ENCODE measurements at places on chromosomes 4 and X. TPM values are rescaled to one million over a fixed set of nuclear protein-coding genes. Genes with fewer than 3 reads are reported as not detected.

- ATAC-seq: no peak
Observed at GRCh38 chr4:159723341-159724048, 620.6 kb downstream of the RAPGEF2 start.

DNA sequence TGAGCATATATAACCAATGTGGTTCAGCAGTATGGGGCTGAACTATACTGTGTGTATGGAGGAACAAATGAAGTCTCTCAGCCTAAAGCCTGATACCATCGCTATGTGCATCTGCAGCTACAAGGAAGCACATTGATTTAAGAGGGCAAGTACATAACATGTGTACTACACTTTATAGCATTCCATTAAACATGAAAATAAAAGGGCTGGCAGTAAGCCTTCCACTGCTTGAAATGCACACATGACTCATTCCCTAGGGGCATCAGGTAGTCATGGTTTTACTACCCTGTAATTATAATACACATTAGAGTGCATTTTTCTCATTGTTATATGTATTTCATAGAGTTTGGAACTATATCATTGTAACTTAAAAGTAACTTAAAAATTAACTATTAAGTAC lies 51.2 kb downstream of the SMARCA1 start:
- no peak for ATAC-seq

DNA sequence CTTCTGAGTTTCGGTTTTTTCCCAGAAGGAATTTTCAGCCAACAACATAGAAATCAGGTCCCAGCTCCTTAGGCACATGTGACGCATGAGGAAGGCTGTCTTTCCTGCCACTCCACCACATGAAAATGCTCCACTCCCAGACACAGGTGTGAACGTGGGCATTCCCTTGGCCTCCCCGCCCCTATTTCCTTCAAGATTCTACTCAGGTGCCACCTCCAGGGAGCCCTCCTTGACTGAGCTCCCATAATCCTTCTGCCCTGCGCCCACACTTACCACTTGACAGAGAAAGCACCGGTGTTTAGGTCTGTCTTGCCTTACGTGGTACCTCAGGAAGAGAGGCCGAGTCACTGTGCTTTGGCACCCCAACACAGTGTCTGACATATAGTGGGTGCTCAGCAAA lies 44.4 kb upstream of the CENPU start:
- ATAC-seq: no peak

MAGEA1 gene
- total RNA-seq: not detected

- peak; percentile 58 for ATAC-seq
Observed at GRCh38 chr4:55549888-55550287, 3.2 kb upstream of the CLOCK start.

DNA sequence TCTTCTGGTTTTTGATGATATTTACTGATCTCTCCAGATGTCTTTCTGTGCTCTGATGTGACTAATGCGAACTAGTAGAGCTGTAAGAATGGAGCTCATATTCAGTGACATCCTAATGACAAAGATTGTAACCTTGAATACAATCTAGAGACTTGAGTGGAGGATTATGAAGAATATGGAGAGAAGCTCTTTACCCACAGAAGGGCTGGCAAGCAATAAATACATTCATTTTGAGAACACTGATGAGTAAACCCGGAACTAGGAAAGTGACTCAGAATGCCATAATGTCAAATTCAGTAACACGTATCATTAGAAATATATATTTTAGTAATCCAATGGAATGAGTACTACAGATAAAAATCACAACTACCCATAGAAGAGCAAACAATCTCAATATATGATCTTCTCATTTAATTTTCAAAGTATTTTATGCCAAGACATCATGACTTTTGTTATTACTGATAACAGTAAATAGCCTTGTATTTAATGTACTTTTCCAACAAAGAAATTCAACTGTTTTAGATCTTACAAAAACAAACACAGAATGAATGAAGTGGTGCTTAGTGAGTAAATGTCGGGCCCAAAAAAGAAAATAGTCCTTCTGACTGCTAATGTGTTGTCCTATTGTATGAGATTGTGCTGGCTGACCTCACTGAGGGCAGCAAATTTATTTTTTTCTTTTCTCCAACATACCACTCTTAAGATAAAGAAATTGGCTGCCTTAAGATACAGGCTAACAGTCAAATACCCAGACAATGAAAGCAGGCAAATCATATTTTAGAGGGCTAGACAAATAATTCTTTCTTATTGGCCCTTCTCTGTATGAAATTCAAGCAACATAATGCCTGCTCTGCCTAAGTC lies 49.2 kb upstream of the HDAC8 start:
- ATAC-seq: peak; percentile 50

PGAM4 gene
- 0.44 TPM for total RNA-seq

CDX4 gene
- not detected for total RNA-seq

DNA sequence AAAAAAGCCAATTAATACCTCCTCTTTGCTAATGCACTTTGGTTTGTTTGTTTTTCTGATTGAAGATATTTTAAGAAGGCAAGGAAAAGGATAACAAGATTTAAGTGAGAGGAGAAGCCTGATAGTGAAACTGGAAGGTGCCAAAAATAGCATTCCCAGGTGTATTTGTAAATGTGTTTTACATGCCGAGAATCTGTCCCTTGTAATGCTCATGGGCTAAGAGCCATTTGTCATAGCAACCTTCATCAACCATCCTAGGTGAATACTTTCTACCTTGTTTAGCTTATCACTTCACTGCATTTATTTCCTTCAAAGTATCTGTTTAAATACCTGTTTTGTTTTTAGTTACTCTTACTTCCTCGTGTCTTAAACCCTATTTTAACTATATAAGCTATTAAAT lies 127.8 kb downstream of the KCTD8 start:
- ATAC-seq: no peak

DNA sequence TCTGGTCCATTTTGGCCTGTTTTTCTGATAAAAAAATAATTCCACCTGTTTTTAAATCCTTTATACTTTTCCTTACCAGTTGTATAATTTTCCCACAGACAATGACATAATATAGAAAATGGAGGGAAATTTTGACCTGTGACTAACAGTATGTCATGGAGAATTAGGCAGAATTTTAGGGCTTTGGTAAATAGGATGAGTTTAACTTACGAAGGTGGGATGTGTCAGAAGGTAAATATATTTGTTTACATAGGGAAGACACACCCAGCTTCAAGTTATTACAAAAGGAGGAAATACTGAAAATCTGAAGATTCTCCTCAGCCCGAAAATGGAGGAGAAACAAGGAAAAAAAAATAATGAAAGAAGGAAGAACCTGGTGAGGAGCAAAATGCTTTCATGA lies 64.6 kb upstream of the PPP3CA start:
- ATAC-seq: no peak

DNA sequence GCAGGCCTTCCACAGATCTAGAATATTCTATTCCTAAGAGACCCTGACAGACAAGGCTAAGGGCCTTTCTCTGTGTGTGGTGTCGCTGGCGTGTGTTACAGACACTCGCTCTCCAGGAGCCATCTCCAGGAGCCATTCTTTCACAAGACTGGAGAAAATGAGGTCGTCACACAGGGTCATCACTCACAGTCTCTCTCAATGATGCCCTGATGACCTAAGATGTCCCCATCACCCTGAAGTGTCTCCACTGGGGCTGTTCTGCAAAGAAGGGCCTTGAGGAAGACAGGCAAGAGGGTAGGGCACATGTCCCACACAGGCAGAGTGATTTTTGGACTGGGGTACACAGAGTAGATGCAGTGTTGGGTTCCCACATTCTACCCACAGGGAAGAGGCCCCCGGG lies 34.7 kb downstream of the ZFYVE28 start:
- ATAC-seq: no peak

UGT2B17 gene
- total RNA-seq: 0.20 TPM

DNA sequence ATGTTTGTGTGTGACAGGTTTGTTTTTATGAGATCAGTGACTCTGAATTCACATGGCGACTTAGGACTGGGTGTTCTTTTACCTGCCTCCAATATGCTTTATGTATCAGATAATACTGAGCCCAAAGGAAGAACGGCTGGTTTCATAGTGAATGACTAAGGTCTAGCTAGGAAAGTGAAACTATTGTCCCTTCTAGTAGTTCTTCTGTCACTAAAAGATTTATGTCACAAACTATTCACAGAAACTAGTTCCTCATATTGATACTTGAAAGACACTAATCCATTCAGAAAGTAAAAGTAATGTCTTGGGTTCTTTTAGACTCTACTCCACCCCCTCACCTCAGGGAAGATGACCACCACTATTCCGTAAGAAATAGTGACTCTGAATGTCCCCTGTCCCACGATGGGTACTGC lies 81.7 kb downstream of the EGF start:
- ATAC-seq: no peak

DNA sequence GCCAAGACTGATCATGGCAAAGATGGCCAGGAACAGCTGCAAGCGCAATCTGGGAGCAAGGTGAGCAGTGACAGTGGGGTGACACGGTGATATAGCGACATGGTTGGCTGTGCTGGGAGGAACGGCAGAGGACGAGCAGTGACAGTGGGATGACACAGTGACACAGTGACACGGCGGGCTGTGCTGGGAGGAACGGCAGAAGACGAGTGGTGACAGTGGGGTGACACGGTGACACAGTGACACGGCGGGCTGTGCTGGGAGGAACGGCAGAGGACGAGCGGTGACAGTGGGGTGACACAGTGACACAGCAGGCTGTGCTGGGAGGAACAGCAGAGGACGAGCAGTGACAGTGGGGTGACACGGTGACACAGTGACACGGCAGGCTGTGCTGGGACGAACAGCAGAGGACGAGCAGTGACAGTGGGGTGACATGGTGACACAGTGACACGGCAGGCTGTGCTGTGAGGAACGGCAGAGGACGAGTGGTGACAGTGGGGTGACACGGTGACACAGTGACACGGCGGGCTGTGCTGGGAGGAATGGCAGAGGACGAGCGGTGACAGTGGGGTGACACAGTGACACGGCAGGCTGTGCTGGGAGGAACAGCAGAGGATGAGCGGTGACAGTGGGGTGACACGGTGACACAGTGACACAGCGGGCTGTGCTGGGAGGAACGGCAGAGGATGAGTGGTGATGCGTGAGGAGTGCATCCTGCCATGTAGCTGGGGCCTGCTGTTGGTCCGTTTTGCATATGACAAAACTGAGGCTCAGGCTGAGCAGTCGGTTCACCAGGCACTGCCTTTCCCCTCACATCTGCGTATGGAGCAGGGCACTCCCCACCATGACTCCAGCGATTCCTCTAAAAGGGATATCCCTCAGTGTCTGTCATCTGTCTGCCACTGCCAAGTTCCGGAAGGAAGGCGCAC lies 36.0 kb upstream of the MXD4 start:
- ATAC-seq: no peak

DNA sequence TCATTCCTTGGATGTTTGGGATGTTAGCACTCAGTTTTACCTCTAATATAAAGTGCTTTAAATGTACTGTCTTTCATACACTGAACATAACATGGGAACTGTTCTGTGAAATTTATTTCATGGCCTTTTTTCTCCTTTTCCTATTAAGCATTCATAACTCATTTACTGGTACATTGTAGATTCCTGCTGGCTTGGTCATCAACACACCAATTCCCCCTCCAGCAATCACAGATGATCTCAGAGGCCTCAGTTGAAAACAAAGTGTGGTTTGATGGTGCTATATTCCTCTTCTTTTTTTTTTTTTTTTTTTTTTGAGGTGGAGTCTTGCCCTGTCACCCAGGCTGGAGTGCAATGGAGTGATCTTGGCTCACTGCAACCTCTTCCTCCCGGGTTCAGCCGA lies 61.9 kb upstream of the FAM47B start:
- no peak for ATAC-seq

C4orf17 gene
- total RNA-seq: not detected

MAGEB10 gene
- total RNA-seq: not detected

- no peak for ATAC-seq
Observed at GRCh38 chr4:177826973-177827372, 384.7 kb upstream of the AGA start.

STOX2 gene
- 12.0 TPM for total RNA-seq

GRCh38 chr4:110196206-110196870 lies 2.1 kb downstream of the ELOVL6 start:
- ATAC-seq: peak; percentile 45

- ATAC-seq: no peak
Observed at GRCh38 chr4:118703118-118703517, 17.9 kb downstream of the METTL14 start.

GRCh38 chr4:47010912-47011446 lies 17.6 kb upstream of the GABRA4 start:
- no peak for ATAC-seq

DNA sequence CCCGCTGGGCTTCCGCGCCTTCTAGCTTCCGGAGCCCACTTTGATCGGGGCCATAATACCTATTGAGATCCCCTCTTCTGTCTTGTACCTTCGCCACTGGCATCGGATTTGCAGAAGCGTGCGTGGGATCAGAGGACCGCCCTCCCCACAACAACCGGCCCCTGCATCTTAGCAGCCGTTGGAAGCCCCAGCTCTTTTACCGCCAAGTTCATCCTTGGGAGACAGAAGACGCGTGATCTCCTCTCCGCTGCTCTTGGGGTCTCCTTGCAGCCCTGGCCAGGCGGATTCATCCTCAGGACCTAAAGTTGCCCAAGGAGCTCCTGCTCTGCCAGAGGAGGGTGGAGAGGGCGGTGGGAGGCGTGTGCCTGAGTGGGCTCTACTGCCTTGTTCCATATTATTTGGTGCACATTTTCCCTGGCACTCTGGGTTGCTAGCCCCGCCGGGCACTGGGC lies 1.6 kb downstream of the SLIT2 start:
- no peak for ATAC-seq

- no peak for ATAC-seq
Observed at GRCh38 chr4:504076-504475, 5.1 kb downstream of the PIGG start.

DNA sequence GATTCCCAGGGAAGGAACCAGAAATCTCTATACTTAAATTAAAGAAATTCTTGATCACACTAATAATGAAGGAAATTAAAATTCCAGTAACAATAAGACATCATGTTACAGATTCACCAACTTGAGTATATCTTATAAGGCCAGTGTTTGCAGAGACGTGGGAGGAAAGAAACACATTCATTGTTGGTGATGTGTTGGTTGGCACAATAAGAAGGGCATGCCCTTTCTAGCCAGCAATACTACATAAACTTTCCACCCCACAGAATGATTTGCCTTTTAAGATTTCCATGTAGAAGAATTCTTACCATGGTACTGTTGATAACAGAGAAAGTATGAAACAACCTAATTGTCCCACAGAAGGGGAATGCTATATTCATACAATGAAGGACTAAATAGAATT lies 581.5 kb downstream of the STIM2 start:
- ATAC-seq: no peak

GRCh38 chrX:70353514-70353913 lies 63.6 kb downstream of the KIF4A start:
- ATAC-seq: no peak

DNA sequence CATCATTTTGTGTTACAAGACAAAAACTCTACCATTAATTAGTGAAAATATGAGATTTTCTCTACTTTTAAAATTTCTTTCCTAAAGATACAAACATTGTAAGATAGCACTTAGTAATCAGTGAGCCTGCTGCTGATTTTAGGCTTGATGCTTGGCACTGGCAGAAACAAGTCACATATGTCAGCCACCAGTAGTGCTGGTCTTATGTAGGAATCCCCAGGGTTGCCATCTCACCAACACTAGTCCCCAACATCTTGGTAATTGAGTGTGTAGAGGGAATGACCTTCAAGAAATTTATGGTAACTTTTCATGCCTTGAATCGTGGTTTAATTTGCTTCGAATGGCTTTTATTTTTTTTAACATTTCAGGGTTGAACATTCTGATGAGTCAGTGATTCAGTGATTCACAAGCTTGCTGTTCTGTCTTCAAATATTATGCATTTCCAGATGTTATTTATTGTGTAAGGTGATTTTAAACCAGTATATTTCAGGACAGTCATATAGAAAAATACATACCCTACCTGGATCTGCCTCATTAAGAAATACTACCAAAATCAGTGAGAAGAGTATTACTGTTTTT lies 11.9 kb downstream of the EXOC1 start:
- peak; percentile 21 for ATAC-seq

AKAP4 gene
- total RNA-seq: not detected

GRCh38 chrX:15853586-15854079 lies 980 bp downstream of the AP1S2 start:
- ATAC-seq: no peak
